Suppressor macrophage (primary cell): ENCODE measurements at places on chromosomes 4 and X.

- peak; percentile 13 for DNase-seq
Measured at GRCh38 chrX:20267931-20268701, 1.4 kb upstream of the RPS6KA3 start.

GRCh38 chr4:44538534-44538933 is 89.9 kb upstream of the KCTD8 start:
- DNase-seq: no peak

DNA sequence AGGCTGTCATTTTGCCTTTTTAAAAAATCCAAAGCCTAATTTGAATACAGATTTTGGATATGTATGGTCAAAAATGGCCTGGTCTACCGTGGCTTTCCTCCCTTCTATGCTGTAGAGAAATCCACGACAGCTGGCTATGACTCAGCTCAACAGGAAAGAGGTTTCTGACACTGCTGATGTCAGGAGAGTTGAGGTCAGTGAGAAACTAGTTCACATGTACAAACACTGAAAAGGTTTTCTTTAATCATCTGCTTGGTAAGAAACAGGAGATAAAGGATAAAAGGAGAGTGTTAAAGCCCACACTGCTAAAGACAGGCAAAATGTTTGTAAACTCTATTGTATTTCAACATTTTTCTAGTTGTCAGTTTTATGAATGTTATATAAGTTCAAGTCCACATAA is 113.9 kb downstream of the NYX start:
- peak; percentile 67 for DNase-seq

GRCh38 chrX:78931814-78932213 is 13.4 kb upstream of the P2RY10 start:
- peak; percentile 3 for DNase-seq

DNA sequence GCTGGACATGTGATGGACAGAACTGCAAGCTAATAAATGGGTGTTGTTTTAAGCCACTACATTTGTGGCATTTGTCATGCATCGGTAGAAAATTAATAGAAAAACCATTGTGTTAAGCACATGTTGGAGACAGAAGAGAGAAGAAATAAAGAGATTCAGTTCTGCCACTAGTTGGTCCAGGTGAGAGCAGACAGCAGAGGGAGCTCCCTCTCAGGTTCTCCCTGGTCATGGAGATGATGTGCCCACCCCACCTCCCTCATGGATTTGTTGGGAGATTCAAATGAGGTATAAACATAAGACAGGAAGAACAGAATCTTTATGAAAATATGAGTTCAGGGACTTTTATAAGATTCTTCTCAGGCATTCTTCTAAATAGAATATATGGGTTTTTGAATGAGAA is 36.8 kb upstream of the OCIAD2 start:
- DNase-seq: no peak

DNA sequence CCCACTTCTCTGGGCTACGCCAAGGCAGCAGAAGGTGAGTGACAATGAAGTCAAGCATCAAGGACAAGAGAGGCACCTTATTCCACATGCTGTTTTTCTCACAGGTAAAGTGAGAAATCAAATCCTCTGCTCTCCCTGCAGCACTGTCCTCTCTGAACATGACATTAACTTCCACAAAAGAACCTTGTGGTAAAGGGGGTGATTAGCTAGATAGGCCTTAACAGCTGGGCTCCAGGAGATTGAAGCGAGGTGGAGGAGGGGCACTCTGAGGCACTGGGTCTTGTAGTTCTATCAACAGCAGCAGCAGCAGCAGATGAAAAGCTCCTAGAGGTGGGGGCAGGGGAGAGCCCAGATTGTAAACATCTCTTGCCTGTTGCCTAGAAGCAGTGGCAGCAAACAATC is 96.8 kb upstream of the CXXC4 start:
- no peak for DNase-seq

- no peak for DNase-seq
Measured at GRCh38 chr4:182301736-182302135, 58.5 kb downstream of the TENM3 start.

DNA sequence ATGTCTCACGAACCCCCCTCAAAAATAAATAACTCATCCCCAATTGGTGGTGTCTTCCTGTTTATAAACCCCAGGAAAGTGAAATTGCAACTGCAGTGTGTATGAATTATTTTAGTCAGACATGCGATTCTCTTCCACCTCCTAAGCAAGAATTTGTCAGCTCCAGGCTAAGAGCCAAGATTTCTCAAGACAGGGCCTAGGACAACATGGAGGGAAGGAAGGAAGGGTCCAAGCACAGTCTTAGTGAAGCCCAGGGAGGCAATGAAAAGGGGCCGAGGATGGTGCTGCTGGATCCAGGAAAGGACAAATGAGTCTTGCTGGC is 20.0 kb downstream of the SH3KBP1 start:
- DNase-seq: no peak

GRCh38 chrX:24204958-24205357 is 55.4 kb downstream of the ZFX start:
- DNase-seq: peak; percentile 6

DNA sequence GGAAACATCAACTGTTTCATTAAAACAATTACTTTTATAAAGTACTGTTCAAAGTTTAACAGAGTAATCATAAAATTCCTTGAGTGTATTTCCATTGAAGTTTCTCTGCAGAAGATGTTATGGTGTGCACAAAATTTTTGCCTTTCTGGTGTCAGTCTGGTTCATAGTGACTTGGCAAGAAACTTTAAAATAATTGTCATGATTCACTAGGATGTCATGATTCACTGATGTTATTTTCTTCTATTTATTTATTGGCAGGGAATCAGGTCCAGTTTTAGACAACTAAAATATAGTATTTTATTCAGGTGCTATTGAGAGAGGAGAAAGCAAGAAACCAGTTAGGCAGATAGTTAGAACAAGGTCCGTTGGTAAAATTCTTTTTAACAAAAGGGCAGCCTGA is 3.8 kb downstream of the UGT2A1 start:
- DNase-seq: no peak

- DNase-seq: no peak
Measured at GRCh38 chrX:155956099-155956498, 41.4 kb upstream of the IL9R start.

GRCh38 chr4:41154010-41154813 is 60.1 kb downstream of the APBB2 start:
- DNase-seq: no peak

DNA sequence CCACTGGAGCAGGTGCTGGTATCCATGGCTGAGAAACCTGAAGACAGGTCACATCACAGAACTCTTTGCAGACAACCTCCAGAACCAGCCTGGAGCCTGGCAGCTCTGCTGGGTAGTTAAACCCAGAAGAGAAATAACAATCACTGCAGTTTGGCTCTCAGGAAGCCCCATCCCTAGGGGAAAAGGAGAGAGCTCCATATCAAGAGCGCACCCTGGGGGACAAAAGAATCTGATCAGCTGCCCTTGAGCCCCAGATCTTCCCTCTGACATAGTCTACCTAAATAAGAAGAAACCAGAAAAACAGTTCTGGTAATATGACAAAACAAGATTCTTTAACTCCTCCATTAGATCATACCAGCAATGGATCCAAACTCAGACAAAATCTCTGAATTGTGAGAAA is 823.2 kb upstream of the FRG1 start:
- DNase-seq: no peak

- DNase-seq: no peak
Measured at GRCh38 chr4:177671387-177671786, 229.2 kb upstream of the AGA start.

GRCh38 chr4:39032218-39033085 is at the start of gene TMEM156:
TSS of gene TMEM156 (minus strand) at chr4:39032409. CDS start at chr4:39032313, 96 bp downstream.
- DNase-seq: no peak

DNA sequence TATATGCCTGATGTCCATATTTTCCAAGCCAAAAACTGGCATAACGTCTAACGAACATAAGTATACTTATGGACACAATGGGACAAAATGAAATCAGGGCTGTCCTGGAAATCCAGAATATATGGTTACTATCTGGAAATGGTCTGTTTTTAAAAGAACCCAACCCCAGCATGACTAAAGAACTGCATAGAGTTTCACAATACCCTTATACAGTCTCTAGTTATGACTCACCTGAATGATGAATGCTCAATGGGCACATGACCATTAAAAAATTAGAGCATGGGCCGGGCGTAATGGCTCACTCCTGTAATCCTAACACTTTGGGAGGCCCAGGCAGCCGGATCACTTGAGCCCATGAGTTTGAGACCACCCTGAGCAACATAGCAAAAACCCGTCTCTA is 31.8 kb downstream of the AMMECR1 start:
- DNase-seq: peak; percentile 36

DNA sequence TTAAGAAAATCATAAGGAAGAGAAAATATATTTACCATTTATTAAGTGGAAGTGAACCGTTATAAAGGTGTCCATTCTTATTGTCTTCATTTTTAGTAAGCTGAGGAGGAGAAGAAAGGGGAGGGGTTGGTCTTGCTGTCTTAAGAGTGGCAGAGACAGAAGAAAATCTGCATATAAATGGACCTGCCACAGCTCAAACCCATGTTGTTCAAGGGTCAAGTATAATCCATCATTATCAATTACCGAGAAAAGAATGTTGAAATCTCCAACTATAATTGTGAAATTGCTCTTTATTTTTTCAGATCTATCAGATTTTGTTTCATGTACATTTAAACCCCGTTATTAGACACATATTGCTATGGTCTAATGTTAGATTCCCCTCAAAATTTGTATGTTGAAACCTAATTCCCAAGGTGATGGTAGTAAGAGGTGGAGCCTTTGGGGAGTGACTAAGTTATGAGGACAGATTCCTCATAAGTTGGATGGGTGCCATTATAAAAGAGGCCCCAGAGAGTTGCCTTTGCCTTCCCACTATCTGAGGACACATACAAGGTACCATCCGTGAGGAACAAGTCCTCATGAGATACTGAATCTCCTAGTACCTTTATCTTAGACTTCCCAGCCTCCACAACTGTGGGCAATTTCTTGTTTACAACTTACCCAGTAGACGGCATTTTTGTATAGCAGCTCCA is 58.5 kb upstream of the SMAD1 start:
- no peak for DNase-seq

GRCh38 chrX:12865359-12865758 is 1.5 kb upstream of the TLR7 start:
- DNase-seq: peak; percentile 50

DNA sequence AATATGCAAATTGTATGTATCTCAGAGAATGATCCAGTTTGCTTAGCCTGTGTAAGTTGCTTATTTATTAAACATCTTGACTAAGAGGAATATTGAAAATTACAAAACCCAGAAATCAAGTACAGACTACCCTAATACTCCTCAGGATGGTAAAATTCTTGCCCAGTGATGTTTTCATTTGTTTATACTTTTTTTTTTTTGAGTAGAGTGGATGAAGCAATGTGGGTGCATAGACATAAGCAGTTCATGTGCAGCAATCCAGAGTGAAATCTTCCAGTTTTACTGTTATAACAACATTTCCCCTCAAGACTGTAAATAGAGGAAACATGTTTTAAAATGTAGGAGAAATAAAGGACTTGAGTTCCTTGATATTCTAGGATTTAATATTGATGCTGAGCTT is 4.7 kb downstream of the GLRB start:
- DNase-seq: no peak

GRCh38 chr4:37450911-37451310 is 206.4 kb downstream of the NWD2 start:
- no peak for DNase-seq

GRCh38 chr4:111283066-111283677 is 660.3 kb upstream of the PITX2 start:
- peak; percentile 68 for DNase-seq

DNA sequence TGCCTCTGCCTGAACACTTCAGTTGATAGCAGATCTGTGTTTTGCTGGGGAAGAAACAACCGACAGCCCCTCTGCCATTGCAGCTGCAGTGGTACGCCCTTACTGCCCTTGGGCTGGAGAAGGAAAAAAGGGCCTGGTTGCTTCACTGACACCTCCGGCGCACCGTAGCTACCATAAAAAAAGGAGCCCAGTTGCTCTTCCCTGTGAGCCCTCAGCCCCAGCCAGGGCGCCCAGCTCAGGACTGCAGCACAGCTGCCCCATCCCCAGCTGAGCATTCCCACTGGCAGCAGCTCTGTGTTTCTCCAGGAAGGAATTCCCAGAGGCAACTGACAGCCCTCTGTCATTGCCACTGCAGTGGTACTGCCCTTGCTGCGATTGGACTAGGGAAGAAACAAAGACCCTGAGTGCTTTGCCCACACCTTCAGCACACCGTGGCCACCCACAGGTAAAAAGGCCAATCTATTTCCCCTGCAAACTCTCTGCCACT is 142.7 kb downstream of the DKK2 start:
- DNase-seq: no peak

GRCh38 chr4:167939863-167940616 is 152.3 kb upstream of the ANXA10 start:
- DNase-seq: no peak

GRCh38 chr4:165927366-165927765 is 54.3 kb downstream of the TLL1 start:
- DNase-seq: no peak

DNA sequence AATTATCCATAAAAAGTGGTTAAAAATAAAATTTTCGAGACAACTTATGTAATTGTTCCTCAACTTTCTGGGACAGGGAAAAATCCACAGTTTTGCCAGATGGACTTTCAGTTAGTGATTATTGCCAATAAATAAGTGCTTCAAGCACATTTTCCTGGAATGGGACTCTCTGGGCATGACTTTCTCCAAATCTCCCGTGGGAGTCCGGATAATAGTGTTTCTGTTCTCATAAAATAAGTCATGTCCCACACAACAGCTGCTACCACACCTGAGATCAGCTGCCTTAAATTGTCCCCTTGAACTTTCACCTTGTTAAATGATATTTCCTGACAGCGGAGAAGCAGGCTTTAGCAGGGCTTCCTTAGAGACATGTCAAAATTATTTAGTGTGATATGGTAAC is 133.4 kb upstream of the NAP1L5 start:
- DNase-seq: no peak

DNA sequence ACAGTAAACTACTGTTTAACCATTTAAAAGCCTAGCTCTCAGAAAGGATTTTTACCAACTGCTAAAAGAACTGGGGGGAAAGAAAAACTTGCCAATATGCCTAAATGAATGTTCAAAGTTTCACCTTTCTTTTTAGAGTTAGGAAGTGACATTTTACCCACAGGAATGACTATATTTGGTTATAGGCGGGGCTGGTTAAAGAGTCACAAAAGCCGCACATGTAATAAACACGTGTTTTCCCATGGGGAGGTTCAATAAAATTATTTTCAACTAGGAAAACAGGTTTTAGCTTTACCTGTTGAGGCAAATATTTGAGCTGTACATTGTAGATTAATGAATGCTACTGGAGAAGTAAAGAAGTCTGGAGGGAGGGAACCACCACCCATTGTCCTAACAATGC is 41.6 kb upstream of the UGDH start:
- no peak for DNase-seq

GRCh38 chr4:26772096-26772873 is 88.4 kb upstream of the STIM2 start:
- no peak for DNase-seq

GRCh38 chr4:143353797-143354196 is 17.1 kb downstream of the GAB1 start:
- no peak for DNase-seq

GRCh38 chr4:90833706-90834105 is 706.5 kb downstream of the CCSER1 start:
- no peak for DNase-seq
